ENCODE measurements at places on chromosomes 11 and 22.

DNA sequence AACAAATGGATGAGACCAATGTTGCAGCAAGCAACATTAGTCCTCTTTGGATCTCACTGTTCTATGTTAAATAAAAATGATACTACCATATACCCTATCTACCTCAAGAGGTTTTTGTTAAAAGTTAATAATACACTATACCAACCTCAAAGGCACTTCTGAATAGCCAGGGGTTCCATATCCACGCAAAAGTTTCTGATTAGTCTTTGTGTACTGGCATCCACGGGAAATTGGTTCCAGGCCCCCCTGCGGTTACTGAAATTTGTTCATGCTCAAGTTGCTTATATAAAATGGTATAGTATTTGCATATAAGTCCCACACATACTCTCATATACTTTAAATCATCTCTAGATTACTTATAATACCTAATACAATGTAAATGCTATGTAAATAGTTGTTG is 585.7 kb downstream of the INSC start:
- DNase-seq, result no peak

GRCh38 chr11:118911113-118911879 is 14.4 kb downstream of the BCL9L start:
- no peak for DNase-seq

DNA sequence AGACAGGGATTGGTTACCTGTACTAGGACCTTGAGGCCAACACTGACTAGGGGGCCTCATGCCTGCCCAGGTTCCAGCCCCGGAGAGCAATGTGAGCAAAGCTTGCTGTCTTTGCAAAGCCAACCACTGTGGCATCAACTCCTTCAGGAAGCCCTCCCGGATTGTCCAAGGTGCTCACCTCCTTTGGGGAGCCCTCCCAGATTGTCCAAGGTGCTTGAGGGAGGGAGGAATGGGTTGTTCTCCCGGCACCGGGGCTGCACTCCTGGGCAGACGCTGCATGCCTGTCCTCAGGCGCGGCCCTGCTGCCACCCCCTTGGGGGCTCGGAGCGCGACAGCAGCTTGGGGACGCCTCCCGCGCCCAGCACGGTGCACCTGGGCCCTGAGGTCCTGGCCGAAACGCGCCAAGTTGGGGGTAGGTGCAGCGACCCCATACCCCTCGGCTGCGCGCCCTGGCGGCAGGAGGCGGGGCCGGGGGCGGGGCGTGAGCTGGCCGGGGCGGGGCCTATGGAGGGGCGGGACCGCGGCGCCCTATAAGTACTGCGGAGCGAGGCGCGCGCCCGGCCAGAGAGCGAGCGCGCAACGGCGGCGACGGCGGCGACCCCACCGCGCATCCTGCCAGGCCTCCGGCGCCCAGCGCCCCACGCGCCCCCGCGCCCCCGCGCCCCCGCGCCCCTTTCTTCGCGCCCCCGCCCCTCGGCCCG is at the start of gene CD81:
Gene CD81 (plus strand): TSS at position 560 of the 701 bp plus-strand sequence. CDS start 240 bp downstream, outside the sequence.
- peak; percentile 64 for DNase-seq

DNA sequence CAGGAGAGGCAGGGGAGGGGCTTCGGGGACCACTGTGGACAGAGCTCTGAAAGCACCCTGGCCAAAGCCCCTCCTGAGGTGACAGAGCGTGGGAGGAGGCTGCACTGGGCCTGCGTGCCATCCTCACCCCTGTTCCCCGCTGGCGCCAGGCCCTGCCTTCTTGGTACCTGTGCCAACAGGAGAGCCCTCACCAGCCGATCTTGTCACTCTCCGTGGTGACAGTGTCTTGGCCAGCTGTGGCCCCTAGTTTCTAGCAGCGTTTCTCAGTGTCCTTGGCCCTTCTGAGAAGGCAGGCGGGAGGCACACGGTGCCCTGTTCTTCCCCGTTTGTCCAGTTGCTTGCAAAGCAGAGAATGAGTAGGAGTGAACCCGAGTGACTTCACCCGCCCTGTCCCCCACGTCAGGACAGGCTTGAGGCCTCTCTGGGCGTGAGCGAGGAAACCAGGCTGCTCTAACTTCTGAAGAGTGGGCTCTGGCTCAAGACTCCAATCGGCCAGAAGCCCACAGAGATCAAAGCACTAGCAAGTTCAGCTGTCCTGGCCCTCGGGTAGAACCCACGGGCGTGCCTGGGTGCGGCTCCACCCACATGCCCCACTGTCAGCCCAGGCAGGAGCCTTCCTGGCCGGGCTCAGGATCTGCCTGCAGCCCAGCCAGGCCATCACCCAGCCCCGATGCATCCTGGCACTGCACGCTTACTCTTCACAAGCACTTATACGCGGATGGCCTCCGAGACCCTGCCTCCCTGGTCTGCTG is 60.2 kb upstream of the EMID1 start:
- DNase-seq, result no peak

DNA sequence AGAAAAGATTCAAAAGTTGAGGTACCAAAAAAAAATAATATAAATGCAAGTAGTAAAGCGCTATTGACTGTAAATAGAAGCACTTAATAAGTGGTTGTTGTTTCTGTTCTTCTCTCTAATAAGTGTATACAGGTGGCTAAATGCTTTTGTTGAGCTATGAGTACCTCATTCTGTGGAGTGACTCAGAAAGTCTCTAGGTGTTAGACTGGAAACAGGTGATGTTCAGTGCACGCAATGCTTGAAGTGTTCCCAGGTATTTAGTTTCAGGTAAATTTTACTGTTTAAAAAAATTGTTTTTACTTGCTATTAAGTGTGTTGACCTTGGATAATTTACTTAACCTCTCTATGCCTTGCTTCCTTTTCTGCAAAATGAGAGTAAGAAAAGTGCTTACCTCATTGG is 24.2 kb downstream of the POU2AF3 start:
- DNase-seq, result no peak

DNA sequence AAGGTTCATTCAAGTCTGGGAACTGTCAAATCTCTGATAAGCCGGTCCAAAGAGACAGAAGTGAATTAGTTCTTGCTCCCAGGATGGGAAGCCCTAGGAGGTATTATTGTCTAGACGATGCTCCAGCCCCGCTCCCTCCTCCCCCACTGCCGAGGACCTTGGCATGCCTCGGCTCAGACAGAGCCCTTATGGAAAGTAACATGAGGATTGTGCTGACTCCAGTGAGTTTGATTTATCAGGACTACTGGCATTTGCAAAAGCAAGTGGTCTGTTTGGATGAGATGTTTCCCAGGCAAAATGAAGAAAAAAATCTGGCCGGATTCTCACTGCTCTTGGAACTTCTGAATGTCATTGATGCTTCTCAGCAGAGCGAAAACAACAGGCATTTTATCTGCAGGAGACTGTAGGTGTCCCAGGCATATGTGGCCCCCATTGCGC is 341.0 kb downstream of the ETS1 start:
- DNase-seq, result no peak

DNA sequence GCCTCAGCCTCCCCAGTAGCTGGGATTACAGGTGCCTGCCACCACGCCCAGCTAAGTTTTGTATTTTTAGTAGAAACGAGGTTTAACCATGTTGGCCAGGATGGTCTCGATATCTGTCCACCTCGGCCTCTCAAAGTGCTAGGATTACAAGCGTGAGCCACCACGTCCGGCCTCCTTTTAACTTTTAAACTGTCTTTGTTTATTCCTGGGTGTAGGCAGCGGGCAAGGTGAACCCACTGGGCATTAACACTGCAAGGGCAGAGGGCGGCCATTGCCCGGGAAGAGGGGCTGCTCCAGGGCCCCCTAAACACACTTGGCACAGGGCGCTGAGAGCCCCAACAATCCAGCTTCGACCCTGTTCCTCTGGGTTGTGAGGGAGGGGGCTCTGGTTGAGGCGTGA is 693.6 kb downstream of the BRD1 start:
- DNase-seq, result no peak

GRCh38 chr11:108807262-108807661 is 142.4 kb downstream of the DDX10 start:
- no peak for DNase-seq

GRCh38 chr22:27574002-27574366 is 227.6 kb downstream of the MN1 start:
- no peak for DNase-seq

DNA sequence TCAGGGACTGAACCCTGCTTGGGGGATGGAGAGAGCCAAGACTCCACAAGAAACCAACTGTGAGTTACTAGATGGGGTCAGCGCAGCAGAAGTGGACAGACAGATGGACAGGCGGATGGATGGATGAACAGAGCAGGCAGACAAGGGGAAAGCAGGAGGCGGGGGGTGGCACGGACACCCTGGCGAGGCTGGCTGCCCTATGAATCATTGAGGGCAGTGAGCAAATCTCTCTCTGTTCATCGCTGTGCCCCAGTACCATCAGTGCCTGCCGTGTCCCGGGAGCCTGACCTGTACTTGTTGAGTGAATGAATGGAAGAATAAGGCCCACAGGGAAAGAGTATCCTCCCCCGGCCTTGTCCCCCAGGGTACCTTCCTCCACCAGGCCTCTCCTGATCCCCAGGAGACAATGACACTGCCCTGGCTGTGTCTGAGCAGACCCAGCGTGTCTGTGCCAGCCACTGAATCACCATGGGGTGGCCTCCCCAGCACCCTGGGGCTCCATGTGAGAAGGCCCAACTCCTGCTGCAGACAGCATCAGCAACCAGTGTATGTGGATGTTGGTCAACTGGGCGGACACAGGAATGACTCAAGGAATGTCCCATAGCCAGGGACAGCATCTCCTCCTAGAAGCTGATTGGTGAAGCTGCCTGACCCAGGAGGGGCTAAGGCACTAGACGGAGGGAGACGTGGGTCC is 5.1 kb upstream of the KLHL35 start:
- no peak for DNase-seq

DNA sequence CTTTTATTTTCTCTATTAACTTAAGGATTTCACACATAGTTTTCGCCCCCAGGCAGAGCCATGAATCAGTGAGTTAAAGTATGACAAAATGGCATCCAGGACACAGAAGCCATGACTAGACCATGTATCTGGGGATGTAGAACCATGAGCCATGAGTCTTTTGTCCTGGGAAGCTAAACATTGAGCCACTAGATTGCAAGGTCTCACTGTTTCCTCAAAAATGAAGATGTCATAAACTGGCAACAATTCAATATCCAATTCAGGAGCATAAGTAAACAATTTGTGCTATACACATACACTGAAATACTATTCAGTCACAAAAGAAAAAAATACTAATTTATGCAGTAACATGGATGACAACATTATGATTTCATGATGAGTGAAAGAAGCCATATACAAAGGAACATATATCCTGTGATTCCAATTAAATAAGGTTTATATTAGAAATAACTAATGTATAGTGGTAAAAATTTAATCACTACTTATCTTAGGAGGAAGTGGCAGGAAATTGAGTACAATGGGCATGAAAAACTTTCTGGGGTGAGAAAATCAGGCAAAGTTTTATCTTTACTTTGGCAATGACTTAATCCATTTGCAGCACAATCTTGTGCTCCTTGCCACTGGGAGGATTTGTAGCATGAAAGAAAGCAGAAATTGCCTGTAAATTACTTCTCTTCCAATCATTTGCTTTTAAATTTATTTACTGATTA is 28.5 kb upstream of the CARD16 start:
- no peak for DNase-seq

DNA sequence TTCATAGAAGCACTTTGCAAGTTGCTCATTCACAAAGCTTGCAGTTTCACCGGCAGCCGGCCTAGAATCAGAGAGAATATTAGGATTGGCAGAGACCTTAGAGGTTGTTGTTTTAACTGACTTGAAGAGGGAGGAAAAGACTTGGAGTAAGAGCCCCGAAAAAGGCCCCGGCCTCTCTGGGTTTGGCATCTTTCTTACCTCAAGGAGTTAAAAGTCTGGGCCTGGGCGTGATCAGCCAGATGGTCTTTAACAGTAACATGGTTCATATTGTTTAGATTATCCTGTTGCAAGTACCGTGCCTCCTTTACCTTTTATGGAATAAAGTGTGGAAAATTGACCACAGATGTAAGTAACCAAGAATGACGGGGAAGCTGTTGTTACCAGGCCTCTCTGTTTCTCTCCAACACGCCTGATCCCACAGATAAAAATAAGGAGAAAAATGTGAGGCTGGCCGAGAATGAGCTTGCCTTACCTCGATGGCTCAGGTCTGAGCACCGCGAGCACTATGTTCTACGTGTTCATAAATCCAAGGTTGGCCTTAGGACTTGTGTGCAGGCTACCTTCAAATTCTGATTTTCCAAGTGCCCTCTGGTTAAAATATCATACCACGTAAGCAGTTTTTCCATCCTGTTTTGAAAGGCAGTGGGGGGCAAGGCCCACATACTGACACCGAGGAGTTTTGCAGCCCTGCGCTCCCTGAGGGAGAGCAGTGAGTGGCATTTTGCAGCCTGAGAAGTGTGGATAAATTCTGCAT is 56.4 kb downstream of the PARVA start:
- no peak for DNase-seq

DNA sequence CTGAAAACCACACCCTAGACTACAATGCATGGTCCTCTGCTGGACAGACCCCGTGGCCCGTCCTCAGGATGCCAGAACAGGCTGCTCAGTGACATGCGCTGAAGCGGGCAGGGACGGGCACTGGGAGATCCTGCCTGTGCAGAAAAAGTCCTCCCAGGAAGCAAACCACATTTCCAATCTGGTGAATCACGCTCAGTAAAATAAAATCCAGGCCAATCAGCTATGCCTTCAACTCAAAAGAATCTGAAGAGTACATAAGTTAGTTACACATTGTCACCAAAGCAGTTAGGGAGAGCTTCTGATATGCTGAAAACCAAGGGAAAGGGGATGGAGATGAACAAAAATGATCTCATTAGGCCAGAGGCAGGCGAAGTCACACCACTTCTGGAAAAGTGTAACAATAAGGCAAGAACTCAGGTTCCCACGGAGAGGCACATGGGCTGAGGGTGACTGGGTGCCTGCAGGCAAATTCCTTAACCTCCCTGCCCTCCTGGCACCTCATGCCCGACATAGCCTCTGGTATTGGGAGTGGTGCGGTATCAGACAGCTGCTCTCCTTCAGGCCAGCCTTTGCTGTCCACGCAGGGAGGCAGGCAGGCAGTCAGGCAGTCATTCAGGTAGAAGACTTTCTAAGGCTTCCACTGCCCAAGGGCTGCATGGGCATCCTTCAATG is 66.4 kb downstream of the APOL5 start:
- DNase-seq, result no peak

- DNase-seq, result no peak
These were observed 17.6 kb upstream of the NRGN start for GRCh38 chr11:124722176-124722575.

DNA sequence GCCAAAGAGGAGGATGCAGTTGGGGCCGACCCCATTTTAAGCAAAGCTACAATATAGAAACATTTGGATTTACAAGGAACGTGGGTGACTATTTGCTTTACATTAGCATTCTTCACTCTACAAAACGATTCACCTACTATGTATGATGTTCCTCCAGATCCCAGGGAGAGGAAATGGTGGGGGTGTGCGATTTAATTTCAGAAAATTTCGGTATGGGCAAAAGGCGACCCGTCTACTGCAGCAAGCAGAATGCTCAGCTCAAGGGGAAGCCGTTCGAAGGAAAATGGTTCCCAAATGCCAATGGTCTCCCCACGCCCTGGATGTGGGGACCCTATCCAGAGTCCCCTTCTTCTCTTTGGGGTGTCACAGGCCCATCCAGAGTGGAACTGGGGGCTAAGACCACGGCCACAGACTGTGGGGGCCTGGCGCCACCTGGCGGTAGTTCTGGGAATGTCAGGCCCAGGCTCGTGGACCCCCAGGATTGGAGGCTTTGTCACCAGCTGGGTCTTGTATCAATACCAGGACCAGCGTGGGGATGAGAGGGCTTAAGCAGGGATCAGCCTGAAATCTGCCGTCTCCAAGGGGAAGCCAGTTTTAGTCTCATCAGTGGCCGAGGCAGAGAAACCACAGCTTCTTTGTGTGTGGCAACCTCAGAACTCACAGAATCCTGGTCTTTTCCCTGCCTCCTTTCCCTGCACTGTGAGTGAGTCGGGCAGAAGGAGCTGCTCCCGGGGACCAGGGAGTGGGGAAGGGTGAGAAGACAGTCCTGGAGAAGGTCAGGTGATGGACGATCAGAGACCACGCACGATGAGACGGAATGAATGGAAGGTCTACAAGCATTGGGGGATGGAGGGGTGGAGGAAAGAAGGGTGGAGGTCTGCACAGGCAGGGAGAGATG is 8.4 kb downstream of the LRRC10B start:
- peak; percentile 81 for DNase-seq
